T47D (cell line): ENCODE measurements at places on chromosomes 4 and X.

GRCh38 chr4:2893772-2894171 is 50.1 kb downstream of the ADD1 start:
- no peak for DNase-seq

- peak; percentile 6 for DNase-seq
Measured at GRCh38 chr4:41657561-41657960, 91.0 kb downstream of the PHOX2B start.

DNA sequence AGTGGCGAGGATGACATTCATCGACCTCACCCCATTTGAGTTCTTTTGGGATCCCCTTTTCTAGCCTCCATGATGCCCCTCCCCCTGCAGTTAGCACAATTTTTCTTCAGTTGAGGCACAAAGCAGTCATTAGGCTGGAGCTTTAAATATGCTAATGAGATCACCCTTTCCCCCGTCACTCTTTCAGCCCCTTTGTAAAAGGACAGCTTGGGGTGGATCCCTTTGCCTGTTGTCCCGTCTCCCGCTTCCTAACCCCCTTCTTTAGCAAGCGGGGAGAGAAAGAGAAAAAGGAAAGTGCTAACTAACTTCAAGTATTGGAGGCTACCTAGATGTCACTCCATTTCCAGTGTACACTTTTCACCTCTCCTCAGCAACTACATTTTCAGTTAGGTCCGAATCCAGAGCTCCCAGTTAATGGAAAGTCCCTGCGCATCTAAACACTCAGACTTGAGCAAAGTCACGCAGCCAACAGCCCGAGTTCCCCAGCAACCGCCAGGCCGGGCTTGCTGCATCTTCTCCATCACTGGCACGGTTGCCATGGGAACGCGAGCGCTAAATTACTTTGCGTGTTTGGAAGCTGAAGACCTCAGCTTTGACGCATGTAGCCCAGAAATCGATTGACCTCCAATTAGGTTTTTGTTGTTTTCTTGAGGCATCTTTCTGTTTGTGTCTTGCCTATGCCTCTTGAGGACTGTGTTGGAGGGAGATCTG is 76.8 kb downstream of the RTL5 start:
- no peak for DNase-seq

DNA sequence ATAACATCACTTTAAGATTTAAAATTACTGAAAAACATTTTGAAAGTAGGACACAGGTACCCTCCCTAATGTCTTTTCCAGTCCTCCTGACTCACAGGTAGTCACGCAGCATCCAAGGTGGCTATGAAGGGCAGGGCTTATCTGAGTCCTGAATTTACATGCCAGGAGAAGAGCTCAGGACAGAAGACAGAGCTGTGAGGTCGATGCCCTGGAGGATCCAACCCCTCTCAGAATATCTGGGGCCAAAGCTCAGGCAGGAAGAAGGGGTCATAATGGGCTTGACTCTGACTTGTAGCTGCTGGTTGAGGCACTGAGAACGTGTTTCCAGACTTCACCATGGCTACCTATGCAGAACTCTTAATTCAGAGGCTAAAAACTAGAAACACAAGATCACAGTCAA is 177.5 kb downstream of the AASDH start:
- DNase-seq, result no peak

- no peak for DNase-seq
Measured at GRCh38 chr4:91838181-91838861, 465.4 kb upstream of the GRID2 start.

DNA sequence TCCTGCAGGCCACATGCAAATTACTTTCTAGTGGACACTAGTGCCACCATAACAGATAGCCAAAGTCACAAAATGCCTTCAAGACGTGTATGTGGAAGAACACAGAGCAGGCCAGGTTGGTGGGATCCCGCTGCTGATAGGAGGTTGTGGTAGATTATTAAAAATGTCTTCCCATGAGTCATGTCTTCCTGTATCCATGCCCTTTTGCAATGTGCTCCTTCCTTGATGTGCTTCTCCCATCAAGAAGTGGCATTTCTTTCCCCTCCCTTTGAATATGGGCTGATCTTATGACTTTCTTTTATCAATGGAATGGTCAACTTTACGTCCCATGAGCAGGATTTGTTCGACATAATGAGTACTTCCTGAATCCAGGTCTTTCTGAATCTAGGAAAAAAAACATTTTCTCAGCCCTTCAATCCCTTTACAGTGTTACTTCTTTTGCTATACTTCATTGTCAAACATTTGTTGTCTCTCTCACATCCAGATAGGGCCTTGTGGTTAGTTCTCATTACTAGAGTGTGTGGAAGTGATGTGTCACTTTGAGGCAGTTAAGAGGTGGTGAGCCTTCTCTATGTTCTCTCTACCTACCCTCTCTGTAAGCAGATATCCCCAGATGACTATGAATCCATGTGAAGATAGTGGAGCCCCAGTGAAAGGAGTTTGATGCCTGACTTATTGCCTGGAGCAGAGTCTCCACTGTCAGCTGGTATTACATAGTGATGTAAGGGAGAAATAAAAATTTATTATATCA is 519.2 kb upstream of the DIPK2B start:
- no peak for DNase-seq

DNA sequence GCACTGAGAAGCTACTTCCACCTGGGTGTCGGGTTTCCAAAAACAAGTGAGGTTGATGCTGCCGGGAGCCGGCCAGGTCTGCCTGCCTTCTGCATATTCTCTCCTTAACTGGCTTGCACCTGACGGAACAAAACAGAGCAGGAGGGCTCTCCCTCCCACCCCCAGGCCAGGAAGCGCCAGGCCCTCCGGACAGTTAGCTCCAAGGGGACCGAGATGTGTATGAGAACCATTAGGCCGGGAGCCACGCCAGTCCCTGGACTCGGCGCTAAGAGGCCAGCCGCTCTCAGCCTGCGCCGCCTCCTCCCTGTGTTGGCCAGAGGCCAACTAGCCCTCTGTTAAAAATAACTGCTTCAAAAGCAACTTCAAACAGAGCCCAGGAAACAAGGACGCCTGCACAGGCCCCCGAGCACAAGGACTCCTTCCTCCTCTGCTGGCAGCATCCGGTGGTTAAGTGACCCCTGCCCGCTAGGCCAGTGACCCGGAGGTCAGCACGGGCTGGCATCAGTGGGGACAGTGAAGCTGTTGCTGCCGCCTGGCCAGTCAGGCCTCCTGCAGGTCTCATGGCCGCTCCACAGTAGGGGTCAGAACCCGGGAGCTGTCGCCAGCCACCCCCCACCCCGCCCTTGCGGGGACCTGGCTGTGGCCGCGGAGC is 107.9 kb downstream of the ABLIM2 start:
- no peak for DNase-seq

DNA sequence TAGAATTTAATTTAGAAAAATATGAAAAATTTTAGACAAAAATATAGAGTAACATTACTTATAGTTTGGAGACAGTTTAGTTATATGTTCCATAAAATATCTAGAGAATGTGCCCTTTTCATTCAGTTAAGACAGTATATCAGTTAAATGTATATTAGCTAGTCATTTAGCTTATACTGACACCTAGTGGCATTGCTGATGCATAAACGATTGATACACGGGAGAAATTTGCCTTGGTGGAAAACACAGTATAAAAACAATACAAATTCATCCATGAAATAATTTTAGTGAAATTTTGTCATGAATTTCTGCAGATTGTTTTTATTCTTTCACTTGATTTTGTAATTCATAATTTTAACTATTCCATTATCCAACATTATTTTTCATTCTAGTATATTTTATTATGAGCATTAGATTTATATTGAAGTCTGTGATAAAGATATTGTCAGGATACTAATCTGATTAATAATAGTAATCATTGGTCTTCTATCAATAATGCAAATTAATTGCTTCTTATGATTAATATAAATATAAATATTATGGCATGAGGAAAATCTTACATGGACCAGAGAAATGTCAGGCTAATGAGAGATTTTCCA is 219.0 kb downstream of the TLL1 start:
- peak; percentile 1 for DNase-seq

GRCh38 chr4:3689576-3690550 is 76.3 kb upstream of the ADRA2C start:
- no peak for DNase-seq

DNA sequence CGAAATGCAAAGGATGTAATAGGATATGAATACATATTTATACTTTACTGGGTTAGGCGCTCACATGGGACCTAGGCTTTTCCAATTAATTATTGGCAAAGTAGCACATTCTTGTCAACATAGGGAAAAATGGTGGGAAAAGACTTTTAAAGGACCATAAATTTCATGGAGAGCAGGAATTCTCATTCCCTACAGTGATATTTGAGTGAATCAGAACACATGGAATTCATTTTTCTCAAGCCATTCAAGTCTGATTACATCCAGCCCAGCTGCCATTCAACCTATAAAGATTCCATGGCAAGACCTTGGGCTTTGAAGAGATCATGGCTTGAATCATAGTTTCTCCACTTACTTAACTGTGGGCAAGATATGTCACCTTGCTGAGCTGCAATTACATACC is 150.4 kb downstream of the SOWAHB start:
- no peak for DNase-seq

DNA sequence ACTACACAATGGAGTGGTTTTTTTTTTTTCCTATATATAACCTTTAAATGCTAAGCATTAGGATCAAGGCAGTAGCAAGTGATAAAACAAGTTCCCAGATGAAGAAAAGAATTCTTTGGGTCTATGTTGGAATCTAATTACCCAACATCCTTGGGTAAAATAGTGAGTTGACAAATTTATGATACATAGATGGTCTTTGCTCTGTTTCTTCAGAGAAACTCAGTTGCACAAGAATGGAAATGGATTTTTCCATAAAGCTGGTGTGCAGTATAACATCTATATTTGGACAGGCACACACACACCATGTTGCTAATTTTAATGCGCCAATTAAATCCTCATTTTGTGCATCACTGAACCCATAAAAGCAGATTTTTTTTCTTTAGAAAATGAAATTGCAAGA is 137.0 kb upstream of the MED14 start:
- DNase-seq, result no peak

- DNase-seq, result no peak
Measured at GRCh38 chr4:110442309-110442708, 33.6 kb upstream of the ENPEP start.

GRCh38 chr4:183789657-183790056 is 115.5 kb upstream of the STOX2 start:
- DNase-seq, result no peak

GRCh38 chr4:92090887-92091286 is 212.9 kb upstream of the GRID2 start:
- no peak for DNase-seq

GRCh38 chr4:181647396-181648147 is 595.6 kb upstream of the TENM3 start:
- peak; percentile 26 for DNase-seq

DNA sequence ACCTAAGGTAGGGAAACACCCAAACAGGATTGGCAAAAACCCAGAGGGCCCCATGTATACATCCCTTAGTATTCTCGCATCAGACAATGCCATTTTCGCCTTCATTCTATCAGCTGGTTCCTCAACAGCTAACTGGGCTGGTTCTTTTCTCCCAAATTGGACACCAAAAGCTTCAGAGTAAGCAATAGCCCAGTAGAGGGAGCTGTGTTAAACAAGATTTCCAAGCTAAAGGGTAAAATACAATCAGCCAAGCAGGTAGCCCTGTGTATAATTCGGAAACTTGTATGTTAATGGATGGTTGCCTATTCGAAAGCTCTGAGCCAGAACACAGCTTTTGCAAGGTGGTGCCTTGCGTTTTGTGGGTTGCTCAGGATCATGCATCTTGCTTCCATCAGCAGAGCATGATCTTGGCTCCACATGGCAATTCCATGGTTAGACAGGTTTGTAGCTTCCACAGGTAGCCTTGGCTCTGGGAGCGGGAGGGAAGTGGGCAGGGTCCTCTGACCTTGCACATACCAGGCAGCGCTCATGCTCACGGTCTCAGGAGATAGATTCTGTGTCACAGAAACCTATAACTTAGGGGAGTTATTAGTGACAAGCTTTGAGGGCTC is 115.2 kb upstream of the LNX1 start:
- peak; percentile 63 for DNase-seq

GRCh38 chr4:82678051-82678450 is 116.3 kb upstream of the TMEM150C start:
- no peak for DNase-seq

- no peak for DNase-seq
Measured at GRCh38 chr4:80454556-80454955, 119.0 kb downstream of the CFAP299 start.

GRCh38 chrX:70454441-70455365 is 10.1 kb downstream of the DLG3 start:
- DNase-seq, result peak; percentile 78
